ENCODE measurements at places on chromosomes 2 and 18.

DNA sequence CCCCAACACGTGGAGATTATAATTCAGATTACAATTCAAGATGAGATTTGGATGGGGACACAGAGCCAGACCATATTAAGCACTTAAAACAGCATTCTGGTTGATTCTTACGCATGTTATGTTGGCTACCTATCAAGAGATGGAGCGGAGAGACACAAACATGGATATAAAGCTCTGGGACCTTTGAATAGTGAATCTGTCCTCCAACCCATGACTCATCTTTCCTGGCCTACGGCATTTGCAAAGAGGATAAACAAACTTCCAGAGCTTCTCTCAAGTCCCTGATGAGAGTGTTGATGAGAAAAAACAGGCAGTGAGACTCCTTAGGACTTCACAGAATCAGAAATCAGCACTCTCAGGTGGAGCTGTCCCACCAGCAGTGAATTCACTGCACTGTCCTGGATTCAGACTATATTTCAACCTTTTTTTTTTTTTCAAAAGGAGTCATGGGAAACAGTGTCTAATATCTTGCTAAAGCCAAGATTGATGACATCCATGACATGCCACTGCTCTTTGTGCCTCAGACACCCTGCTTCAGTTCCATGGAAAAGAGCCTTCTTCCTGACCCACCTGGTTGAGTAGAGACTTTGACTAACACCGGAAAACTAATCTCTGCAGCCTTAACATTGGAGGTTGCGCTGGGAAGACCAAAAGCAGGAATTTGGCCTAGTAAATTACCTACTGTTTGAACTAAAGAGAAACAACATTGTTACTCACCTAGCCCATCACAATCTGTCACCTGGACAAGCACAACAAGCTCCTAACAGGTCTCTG is 62.1 kb upstream of the NPAS2 start:
- DNase-seq: no peak

GRCh38 chr2:3001615-3002560 is 375.7 kb downstream of the EIPR1 start:
- no peak for DNase-seq

- no peak for DNase-seq
Observed at GRCh38 chr18:39276764-39277163, 1711.2 kb upstream of the CELF4 start.

- no peak for DNase-seq
Observed at GRCh38 chr2:169778446-169778845, 20.2 kb upstream of the SSB start.

- DNase-seq: peak; percentile 53
Observed at GRCh38 chr2:17646081-17646554, 105.6 kb downstream of the VSNL1 start.
